Activated CD4-positive, alpha-beta T cell treated with anti-CD3 and anti-CD28 coated beads, Interleukin-2, amount 50 U/mL, for 4 hours (primary cell): ENCODE measurements at places on chromosomes 13 and 19.
A peak's percentile ranks its signal among the peaks of the same experiment; 100 is the strongest.

- peak; percentile 61 for DNase-seq
Observed at GRCh38 chr19:39052243-39052746, 19.9 kb upstream of the FBXO27 start.

- no peak for DNase-seq
Observed at GRCh38 chr19:11448410-11448809, 13.0 kb downstream of the PRKCSH start.

DNA sequence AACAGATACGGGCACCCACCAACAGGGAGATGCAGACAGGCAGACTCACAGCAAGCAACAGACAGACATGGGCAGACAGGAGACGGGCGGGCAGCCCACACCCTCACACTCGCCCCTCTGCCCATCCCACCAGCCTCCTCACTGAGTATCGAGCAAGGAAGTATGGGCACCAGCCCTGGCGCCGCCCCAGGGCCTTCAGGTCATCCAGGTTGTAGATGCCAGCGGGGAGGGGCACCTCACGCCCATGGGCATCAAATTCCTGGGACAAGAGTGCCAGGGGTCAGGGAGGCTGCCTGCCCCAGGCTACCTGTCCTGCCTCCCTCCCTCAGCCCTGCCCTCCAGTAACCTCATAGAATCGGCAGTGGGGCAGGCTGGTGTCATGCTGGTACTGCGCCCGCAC lies 5.7 kb downstream of the ERCC2 start:
- no peak for DNase-seq

DNA sequence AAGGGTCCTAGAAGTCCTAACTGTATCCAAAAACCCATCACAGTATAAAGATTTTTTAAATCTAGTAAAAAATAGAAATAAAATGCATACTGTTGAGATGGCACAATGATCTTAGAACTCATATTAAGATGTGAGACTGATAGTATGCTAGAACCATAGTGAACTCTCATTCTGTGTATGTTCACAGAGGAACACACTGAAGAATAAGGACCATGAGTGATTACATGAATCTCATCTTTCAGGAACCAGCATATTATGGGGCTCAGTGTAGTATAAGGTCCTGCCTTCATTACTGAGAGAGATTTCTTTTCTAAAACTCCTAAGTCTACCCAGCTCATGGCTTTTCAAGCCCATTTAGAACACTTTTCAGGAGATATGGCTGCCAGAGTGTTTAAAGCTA lies 59.8 kb upstream of the RFC3 start:
- no peak for DNase-seq

DNA sequence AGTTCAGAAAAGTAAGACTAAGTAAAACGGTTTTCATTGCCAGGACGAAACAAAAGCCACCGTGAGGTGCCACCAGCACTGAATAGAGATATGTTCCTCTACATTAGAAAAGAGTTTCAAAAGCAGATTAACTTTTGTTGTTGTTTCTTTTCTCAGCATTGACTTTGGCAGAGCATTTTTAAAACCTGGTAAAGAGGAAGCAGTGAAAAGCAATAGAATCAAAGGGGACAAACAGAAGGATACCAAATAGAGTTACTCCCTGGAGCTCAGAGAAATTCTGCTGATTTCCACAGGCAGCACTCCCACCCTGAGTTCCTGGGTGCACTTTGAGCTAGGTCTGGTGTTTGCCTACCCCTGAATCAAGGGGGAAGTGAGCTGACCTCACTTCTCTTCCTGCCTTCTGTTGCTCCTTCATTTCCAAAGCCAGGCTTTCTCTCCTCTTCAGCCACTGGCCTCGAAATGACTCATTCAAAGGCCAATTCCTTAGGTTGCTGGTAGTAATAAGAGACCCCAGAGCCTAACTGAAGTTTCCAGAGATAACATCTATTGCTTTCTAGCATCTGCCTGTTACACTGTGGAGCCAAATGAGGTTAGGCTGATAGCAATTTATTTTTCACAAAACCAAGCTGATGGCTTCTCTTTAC lies 11.3 kb upstream of the ERICH6B start:
- no peak for DNase-seq

- no peak for DNase-seq
Observed at GRCh38 chr13:111372651-111373425, 52.4 kb downstream of the TEX29 start.

GRCh38 chr19:23314505-23315251 lies 64.5 kb upstream of the ZNF724 start:
- DNase-seq, result no peak

DNA sequence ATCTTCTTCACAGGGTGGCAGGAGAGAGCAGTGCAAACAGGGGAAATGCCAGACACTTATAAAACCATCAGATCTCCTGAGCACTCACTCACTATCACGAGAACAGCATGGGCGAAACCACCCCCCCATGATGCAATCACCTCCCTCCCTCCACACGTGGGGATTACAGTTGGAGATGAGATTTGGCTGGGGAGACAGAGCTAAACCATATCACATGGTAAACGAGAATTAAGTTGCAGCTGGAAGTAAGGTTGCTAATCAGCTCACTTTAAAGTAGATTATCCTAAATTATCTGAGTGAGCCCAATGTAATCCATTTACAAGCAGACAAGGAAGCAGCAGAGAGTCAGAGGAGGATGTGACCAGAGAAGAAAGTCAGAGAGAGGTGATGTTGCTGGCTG lies 102.2 kb upstream of the IPO5 start:
- no peak for DNase-seq

GRCh38 chr13:61954092-61954491 lies 538.4 kb upstream of the PCDH20 start:
- no peak for DNase-seq

DNA sequence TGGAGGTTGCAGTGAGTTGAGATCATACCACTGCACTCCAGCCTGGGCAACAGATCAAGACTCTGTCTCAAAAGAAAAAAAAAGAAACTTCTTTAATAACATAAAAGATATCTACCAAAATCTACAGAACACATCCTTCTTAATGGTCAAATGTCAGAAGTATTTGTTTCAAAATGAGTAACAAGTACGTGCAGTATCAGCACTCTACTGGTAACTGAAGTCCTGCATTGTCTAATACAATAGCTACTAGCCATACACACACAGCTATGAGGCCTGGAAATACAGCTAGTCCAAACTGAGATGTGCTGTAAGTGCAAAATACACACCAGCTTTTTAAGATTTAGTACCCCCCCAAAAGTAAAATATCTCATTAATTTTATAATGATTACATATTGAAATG lies 88.1 kb downstream of the TSC22D1 start:
- no peak for DNase-seq

DNA sequence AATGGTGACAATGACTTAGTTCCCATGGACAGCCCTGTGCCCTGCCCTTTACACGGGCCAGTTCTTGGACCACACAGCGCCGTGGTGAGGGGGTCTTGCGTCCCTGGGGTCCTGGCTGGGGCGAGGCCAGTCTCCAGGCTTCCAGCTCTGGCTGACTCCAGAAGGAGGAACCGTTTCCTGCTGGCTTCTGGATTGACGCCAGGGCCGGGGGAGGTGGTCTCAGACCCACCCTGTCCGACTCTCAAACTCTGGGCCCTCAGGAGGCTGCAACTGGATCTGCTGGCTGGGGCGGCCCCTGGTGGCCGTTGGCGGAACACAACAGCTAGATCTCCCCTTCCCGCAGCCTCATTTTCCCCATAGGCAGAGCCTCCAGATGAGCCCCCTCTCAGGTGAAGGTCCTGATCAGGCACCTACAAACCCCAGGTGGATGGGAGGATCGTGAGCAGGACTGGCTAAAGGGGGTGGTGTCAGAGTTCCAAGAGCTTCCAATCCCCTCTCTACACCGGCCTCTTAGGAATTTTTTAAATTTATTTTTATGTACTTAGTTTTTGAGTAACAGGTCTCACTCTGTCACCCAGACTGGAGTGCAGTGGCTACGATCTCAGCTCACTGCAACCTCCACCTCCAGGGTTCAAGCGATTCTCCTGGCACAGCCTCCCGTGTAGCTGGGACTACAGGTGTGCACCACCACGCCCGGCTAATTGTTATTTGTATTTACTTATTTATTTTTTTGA lies 8.0 kb downstream of the CCDC194 start:
- DNase-seq, result peak; percentile 53

DNA sequence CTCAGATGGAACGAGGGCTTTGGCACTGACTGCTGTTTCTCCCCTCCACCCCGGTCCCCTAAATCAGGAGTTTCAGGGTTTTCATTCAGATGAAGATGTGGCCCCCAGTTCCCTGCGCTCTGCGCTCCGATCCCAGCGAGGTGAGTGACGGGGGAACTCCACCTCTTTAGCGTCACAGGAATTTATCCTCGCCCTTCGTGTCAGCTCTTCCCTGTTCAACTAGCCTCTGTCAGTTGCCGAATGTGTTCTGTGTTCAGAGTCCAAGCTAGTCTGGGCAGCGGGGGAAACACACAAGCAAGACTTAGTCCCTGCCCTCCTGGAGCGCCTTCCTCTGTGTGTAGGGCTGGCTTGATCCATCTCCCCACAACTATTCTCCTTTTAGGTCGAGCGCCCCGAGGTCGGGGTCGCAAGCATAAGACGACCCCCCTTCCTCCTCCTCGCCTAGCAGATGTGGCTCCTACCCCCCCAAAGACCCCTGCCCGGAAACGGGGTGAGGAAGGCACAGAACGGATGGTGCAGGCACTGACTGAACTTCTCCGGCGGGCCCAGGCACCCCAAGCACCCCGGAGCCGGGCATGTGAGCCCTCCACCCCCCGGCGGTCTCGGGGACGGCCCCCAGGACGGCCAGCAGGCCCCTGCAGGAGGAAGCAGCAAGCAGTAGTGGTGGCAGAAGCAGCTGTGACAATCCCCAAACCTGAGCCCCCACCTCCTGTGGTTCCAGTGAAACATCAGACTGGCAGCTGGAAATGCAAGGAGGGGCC lies 1.8 kb downstream of the KMT2B start:
- DNase-seq, result no peak

- DNase-seq, result no peak
Observed at GRCh38 chr13:41812851-41813250, 148.1 kb downstream of the VWA8 start.

- no peak for DNase-seq
Observed at GRCh38 chr19:32687681-32688080, 3.9 kb upstream of the NUDT19 start.
